ENCODE measurements at places on chromosomes 7 and 10. TPM values are rescaled to one million over a fixed set of nuclear protein-coding genes. Genes with fewer than 3 reads are reported as not detected.

Gene GOLGA7B
- total RNA-seq, result 0.04 TPM

Gene KCP
- total RNA-seq, result 0.58 TPM

Gene TMEM229A
- total RNA-seq, result not detected

Gene DOCK4
- 14.0 TPM for total RNA-seq

- DNase-seq, result no peak
- no peaks in the 10 kb centered on the region for H3K4me1 ChIP-seq
- H3K36me3 ChIP-seq, result no peaks in the 10 kb centered on the region
- no peaks in the 10 kb centered on the region for H3K27me3 ChIP-seq
Measured at GRCh38 chr10:89269433-89270152, 18.0 kb upstream of the LIPA start.

GRCh38 chr7:16813232-16813616 lies 8.4 kb upstream of the AGR2 start:
- H3K4me3 ChIP-seq, result no peak overlapping the region
- H3K27me3 ChIP-seq, result no peaks in the 10 kb centered on the region
- DNase-seq, result peak; percentile 49
- no peaks in the 10 kb centered on the region for H3K4me1 ChIP-seq

DNA sequence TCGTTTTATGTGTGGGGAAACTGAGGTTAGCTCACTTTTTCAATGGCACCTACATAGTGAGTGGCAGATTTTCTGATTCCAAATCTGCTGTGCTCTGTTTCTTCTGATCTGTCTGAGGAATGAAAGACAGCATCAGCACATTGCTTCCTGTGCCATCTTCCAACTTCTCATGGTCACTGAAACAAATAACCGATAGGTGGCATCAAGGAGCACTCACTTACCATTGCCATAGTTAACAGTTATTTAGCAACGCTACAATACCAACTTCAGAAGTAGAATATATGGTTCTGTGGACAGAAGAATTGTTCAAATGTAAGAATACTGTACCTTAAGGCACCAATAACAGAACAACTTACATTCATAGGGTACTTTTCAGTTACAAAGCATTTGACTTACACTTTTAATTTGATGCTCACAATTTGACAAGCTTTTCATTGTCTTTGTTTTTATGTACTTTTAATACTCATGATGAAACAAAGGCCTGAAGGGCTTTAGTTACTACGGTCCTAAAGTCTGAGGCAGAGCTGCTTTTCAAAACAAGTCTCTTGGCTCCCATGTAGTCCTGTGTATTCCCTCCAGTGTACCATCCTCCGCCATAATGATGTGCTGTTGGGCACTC lies 228.9 kb upstream of the TCF7L2 start:
- H3K36me3 ChIP-seq, result no peaks in the 10 kb centered on the region
- H3K4me1 ChIP-seq, result peaks cover 3% of the 10 kb centered on the region
- no peaks in the 10 kb centered on the region for H3K27me3 ChIP-seq
- H3K4me3 ChIP-seq, result no peak overlapping the region
- no peak overlapping the region for H3K27ac ChIP-seq

DNA sequence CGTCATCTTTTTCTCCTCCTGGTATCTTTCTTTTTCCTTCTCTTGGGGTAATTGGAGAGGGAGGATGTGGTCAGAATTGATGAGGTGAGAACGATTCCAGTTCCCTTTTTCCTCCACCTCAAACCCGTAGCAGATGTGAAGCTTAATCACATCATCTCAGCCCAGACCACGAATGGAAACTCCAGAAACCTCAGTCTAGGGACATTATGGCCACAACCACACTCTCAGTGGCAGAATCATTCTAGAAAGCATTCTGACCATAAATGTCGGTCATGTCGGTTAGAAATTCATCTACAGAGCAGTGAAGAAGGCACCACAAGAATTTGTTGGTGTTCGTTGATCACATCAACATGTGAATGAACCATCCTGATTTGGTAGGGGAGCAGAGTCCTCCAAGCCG lies 78.7 kb downstream of the GATA3 start:
- no peaks in the 10 kb centered on the region for H3K36me3 ChIP-seq
- H3K27me3 ChIP-seq, result peaks cover 2% of the 10 kb centered on the region
- DNase-seq, result no peak
- H3K4me3 ChIP-seq, result no peak overlapping the region

DNA sequence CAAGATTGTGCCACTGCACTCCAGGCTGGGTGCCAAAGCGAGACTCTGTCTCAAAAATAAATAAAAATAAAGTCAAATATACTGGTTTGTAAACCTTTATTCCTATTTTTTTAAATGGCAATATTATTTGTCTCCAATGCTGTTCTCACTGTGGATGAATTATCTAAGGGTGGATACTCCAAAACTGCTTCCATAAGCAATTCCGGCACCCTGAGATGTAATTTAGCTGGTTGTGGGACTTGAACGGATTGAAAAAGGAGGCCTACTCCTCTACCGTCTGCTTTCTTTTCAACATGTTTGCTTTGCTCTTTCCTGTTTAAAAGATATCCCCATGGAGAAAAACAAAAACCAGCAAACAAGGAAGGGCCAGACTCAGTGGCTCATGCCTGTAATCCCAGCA lies 54.4 kb downstream of the SLC35B4 start:
- H3K36me3 ChIP-seq, result no peaks in the 10 kb centered on the region
- no peaks in the 10 kb centered on the region for H3K4me1 ChIP-seq
- H3K4me3 ChIP-seq, result no peak overlapping the region
- no peak overlapping the region for H3K27ac ChIP-seq
- no peaks in the 10 kb centered on the region for H3K27me3 ChIP-seq

- no peaks in the 10 kb centered on the region for H3K36me3 ChIP-seq
- no peak overlapping the region for H3K4me3 ChIP-seq
- no peak for DNase-seq
Measured at GRCh38 chr7:95047291-95047690, 139.9 kb downstream of the PPP1R9A start.

- no peaks in the 10 kb centered on the region for H3K27me3 ChIP-seq
- peaks cover 3% of the 10 kb centered on the region for H3K4me1 ChIP-seq
- H3K27ac ChIP-seq, result no peak overlapping the region
- no peak overlapping the region for H3K4me3 ChIP-seq
Measured at GRCh38 chr7:105321754-105322455, 66.8 kb downstream of the SRPK2 start.
